ENCODE measurements at places on chromosomes 12 and 14. TPM values are rescaled to one million over a fixed set of nuclear protein-coding genes. Genes with fewer than 3 reads are reported as not detected.

DNA sequence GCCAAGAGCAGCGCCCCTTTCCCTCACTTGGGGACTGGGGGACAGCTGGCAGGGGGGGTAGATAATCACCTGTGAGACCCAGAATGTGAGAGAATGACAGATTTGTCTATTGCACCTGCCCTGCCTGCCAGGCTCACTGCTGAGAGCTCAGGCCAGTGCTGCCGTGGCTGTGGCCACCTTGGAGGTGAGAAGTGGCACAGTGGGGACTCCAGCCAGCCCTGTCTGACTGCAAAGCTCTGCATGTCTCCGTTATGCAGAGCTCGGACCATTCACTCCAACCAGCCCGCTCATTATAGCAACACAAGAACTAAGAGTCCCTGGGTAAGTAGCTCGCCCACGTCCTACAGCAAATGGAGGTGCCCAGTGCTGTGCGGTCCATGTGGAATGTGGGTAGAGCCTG, 88.8 kb downstream of the DICER1 start:
- no peak for DNase-seq

GRCh38 chr12:95298916-95299315, 81.3 kb downstream of the VEZT start:
- no peak for DNase-seq

GRCh38 chr12:77060883-77061240, 4.5 kb downstream of the E2F7 start:
- DNase-seq: no peak

DNA sequence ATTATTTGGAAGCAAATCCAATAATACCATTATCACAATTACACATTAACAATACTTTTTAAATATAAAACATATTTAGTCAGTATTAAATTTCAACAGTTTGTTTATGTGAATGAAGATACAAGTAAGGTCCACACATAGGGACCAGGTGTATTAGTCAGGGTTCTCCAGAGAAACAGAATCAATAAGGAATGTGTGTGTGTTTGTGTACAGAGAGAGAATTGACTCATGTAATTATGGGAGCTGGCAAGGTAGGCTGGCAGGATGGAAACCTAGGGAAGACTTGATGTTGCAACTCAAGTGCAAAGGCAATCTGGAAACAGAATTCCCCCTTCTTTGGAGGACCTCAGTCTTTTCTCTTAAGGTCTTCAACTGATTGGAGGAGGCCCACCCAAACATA, 123.2 kb upstream of the OTX2 start:
- no peak for DNase-seq

DNA sequence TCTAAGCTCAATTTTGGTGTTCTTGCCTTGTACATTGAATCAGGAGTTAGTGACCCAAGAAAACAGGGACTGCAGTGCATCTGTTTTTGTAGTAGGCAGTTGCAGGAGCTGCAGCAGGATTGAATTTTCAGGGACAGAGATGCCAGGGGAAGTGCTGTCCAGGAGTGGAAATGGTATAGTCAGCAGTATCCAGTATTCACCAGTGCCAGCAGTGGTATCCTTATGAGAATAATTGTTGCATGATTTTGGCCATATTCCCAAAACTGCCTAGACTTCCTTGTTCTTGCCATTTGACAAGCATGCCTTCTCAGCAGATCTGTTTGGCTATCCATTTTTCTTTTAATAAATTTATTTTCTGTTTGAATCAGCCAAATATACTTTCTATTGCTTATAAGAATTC, 18.6 kb upstream of the ABCD2 start:
- DNase-seq: no peak

GRCh38 chr12:56221232-56221756, 428 bp downstream of the RNF41 start:
- peak; percentile 63 for DNase-seq

- DNase-seq: no peak
Measured at GRCh38 chr12:75345531-75345930, 11.1 kb downstream of the GLIPR1L1 start.

- no peak for DNase-seq
Measured at GRCh38 chr14:28407996-28408395, 358.6 kb upstream of the FOXG1 start.

DNA sequence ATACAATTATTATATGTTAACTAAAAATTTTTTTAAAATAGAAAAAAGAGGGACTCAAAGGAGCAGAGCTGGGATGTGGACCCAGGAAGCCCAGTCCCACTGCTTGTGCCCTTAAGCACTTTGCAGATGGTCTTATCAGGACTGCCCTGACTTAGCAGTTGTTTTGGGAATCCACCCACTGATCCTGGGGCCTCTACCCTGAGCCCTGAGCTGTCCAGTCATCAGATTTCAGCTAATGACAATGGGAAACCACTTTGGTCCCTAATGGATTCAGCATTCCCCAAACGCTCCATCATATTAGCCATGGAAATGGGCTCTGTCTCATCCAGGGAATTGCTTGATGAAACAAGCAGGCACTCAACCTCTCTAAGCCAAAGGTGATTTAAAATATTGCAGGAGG, 22.5 kb upstream of the WSCD2 start:
- DNase-seq: no peak

- DNase-seq: peak; percentile 47
Measured at GRCh38 chr12:106227641-106228319, 20.0 kb downstream of the CKAP4 start.

- no peak for DNase-seq
Measured at GRCh38 chr14:59638885-59639284, 62.3 kb upstream of the CCDC175 start.

DNA sequence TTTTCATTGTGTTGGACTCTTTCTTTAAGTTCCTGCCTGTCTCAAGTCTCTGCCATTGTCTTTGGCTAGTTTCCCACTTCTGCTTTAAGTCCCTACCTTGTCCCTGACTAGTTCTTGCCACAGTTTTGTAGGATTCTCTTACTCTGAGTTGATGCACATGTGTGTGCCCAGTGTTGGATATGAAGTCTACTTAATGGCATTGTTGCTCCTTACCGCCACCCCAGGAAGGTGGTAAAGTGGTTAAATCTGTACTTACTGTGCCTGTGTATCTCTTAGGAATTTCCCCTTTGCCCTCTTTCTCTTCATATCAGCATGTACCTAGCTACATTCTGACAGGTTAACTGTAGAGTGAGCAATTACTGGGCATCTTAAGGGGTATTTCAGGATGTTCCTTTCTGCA, 227.1 kb downstream of the NUBPL start:
- DNase-seq: no peak

DNA sequence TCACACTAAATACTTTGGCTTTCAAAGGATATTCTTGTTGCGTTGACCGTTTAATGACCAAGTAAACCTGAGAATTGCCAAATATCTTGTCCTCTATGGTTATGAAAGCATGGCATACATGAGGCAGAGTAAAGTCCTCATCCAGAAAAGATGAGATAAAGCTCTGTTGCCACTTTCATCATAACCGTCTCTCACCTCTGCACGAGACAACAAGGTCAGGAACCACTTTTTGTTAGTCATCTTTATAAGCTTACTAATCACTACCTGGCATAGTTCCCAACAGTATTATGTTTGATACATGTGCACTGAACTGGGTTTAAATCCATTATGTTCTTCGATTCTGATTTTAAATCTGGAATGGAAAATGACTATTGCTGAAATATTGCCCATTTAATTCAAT, 31.3 kb downstream of the PTPRB start:
- no peak for DNase-seq

DNA sequence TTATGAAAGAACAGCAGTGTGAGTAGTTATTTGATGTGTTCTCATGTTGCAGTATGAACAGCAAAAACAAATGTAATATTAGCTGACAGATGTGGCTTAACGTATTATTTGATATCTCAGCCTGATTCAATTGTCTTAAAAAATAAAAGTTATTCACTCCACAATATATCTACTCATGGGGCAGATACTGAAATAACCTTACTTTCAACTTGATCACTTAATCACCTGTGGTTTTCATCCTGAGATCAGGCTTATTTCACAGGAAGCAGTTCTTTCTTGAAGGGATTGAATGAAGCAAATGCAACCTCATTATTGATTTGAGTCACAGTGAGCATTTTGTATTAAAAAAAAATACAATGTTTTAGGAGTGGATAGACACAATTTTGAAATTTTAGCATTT, 90.3 kb downstream of the AKAP6 start:
- DNase-seq: no peak

DNA sequence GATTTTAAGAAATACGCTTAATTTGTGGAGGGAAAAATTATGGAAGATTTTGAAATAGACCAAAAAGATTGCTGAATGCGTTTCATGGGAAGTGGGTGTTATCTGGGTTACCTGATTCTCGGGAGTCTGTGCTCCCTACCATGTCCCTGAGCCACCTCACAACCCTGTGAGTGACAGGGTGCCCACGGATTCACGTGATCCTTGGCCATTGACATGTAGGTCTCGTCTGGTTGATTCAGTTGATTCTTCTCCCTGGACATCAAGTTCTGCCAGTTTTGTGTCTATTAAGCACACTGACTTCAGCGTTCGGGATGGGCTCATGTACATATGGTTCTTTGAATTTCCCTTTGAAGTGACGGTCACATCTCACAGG, 101.4 kb downstream of the ADGRD1 start:
- no peak for DNase-seq

GRCh38 chr14:42159138-42159537, 552.5 kb downstream of the LRFN5 start:
- no peak for DNase-seq

- DNase-seq: peak; percentile 74
Measured at GRCh38 chr14:75459099-75459741, 31.4 kb downstream of the JDP2 start.

DNA sequence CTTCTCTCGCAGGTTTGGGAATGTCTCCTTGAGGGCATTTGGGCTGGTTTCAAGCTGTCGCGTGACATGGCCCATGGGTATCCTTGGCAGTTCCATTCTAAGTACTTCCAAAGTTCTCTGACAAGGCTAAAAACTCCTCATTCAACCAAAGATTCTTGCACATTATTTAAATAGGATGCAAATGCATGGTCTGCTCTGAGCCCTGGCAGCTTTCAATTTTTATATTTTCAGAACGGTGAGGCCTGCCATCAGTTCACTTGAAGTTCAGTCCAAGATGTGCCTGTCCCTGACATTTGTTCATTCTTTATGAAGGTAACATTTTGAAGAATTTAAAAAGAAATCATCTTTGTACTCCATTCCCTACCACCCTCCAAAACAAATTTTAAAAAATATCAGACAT, 160.0 kb downstream of the KCNA5 start:
- no peak for DNase-seq

DNA sequence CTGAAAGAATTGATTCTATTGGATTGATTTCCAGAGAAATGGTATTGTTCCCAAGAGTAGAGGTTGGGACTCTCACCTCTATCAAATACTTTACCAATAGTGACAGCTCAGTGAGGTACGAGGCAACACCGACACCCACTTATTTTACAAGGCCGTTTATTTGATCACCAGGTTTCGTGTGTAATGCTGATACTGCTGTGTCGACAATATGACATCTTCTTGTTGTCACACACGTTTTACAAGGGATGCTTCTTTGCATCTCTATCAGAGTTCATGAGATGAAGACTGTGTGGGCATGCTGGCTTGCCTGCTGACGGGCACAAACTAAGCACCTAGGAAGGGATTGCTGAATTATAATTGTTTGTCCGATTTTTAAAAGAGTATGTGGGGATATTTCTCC, 217.8 kb upstream of the EGLN3 start:
- no peak for DNase-seq

DNA sequence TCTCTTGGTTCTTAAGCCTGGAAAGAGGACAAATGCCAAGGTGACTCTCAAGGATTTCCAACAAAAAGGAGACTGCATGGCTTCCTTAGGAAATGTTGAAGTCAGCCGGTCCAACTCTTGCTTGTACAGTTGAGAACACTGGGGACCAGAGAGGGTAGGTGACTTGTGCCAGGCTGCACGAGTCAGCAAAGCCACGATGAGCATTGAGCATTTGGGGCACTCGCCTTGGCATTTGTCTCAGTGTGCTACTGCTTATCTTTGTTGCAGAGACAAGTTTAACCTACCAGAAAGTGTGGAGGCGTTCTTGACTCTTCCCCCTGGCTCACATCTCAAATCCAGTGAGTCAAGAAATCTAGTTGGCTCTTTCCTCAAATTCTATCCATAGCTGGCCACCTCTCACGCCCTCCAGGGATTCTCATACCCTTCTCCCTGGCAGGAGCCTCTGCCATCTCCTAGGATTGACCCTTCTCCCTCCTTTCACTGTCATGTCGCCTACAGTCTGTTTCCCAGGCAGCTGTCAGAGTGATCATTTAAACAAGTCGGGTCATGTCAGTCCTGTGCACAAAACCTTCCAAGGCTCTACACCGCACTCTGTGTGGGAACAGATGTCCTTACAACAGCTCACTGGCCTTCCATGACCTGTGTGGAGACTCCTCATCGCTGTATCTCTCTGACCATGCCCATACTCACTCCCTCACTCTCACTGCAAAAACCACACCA, 17.2 kb upstream of the KRT83 start:
- DNase-seq: no peak

DNA sequence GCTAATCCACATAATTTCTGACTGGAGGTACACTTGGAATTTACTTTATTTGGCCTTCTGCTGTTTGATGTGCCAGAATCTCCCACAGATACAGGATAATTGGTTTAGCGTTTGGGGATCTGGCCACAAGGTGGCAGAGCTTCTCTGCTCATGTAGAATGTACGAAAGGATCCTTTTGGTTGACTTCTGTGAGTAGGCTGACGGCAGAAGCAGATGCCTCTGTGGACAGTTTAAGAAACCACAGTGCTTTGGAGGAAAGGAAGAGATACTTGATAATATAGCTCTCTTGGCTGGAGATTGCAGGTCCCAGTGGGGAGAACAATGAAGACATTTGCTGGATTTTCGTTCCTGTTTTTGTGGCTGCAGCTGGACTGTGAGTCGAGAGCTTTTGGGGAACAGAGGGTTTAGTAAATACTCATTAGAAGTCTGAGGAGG, 75.3 kb upstream of the OR4E1 start:
- DNase-seq: peak; percentile 59

DNA sequence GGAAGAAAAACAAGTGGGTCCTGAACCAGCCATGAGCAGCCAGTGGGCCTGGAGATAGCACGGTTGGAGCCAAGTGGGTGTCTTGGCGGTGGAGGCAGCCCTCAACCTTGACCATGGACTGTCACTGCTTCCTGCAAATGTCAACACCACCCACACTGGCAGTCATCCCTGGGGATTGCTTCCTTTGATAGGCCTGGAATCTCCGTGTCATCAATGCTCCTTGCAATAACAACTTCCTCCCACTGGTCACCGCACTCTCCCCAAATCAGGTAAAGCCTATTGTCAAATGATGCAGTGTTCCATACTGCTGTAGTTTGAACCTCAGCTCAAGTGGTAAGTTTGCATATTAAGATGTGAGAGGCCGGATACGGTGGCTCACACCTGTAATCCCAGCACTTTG, 129.1 kb downstream of the NTF3 start:
- no peak for DNase-seq

- DNase-seq: peak; percentile 28
Measured at GRCh38 chr14:104897330-104898194, 27.1 kb upstream of the PLD4 start.

CYP46A1 gene
- 0.09 TPM for total RNA-seq

CDKL1 gene
- total RNA-seq: 24.9 TPM

RD3L gene
- total RNA-seq: not detected

BDKRB1 gene
- total RNA-seq: 5.2 TPM

REP15 gene
- 59.1 TPM for total RNA-seq

MPHOSPH9 gene
- 12.3 TPM for total RNA-seq

MIP gene
- not detected for total RNA-seq

GPR135 gene
- 1.5 TPM for total RNA-seq

ARHGEF25 gene
- total RNA-seq: 14.9 TPM

CREBL2 gene
- total RNA-seq: 28.1 TPM

SLC10A1 gene
- not detected for total RNA-seq
